Hematopoietic multipotent progenitor cell treated with erythropoietin and hydrocortisone succinate and interleukin-3 and kit ligand, for 8 days (in vitro differentiated cells): ENCODE measurements at places on chromosomes 16 and 17.

DNA sequence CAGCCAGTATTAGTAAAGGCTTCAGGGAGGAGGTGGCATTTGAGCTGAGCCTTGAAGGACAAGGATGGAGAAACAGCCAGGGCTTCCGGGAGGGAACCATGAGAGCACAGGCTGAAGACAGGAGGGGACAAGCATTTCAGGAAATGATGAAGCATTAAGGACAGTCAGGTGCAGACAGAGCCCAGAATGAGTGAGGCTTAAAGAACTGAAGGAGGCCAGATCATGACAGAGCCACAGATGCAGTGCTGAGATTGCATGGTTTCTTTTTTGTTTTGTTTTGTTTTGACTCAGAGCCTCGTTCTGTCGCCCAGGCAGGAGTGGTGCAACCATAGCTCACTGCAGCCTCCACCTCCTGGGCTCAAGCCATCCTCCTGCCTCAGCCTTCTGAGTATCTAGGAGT, 211.5 kb downstream of the SOX9 start:
- no peak for DNase-seq

GRCh38 chr17:80695979-80696378, 151.3 kb downstream of the RPTOR start:
- no peak for DNase-seq

DNA sequence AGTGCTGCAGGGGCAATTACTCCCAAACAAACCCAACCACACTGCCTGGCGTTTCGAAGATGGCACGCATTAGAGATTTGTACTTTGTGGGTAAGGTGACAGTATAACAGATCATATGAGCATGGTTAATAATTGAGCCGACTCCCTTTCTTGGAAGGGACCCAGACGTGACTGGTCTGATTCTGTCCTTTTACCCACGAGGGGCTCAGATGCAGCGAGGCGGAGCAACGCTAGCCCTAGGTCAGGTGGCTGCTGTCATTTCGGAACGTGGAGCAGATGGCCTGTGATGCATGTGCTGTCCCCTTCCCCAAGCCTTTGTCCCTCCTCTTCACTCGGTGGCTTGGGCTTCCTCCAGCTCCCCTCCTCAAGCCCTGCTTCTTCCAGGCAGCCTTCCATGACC, 84.2 kb downstream of the SNX29 start:
- no peak for DNase-seq

GRCh38 chr17:71914812-71915211, 206.0 kb upstream of the SOX9 start:
- DNase-seq = no peak

DNA sequence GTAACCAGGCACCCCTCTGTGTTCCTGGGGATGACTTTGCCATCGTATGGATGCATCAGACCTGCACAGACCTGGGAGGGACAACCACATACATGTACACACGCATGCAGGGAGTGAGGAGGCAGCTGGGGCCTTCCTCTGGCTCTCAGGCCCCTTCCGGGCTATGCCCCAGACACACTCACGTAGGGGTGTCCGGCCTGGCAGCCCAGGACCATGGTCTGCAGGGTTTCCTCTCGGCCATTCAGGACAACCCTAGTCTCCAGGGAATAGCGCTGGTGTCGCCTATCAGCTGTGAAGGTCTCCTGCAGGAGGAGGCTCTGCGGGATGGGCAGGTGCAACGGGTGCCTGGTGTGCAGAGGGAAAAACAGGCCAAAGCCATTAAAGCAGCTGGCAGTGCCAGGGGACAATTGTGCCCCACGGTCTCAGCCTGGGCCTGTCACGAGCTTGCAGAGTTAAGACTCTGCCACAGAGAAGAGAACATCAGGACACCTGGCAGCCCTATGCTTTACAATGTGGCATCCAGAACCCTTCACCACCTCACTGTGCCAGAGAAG, 101.4 kb downstream of the RMI2 start:
- no peak for DNase-seq

- no peak for DNase-seq
Measured at GRCh38 chr17:64123114-64123513, 6.8 kb downstream of the ERN1 start.
